Frontal cortex (tissue), 4 donors: ENCODE measurements at places on chromosomes 7 and 10. TPM values are rescaled to one million over a fixed set of nuclear protein-coding genes. Genes with fewer than 3 reads are reported as not detected.

The CALU gene
- 55.0 TPM for total RNA-seq

The MRPS17 gene
- total RNA-seq, result 33.4 TPM

The CNNM1 gene
- 2.4 TPM for total RNA-seq

DNA sequence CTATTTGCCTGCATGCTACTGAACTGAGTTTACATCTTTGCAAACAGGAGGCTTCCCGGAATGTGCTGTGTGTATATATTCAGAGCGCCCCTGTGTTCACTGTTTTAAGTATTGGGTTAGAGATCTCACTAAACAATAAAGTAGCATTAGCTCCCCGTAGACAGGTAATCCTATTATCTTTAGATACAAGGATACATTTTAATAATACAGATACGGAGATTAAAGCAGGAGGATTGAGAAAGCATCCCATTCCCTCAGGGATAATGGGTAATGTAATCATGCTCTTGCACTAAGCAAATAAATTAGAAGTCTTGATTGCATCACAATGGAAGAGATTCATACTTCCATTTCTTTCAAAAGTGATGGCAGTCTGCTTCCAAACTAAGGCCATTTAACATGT, 809.0 kb downstream of the NRG3 start:
- no peak for DNase-seq

The TDRD1 gene
- total RNA-seq, result 0.41 TPM

The CFAP58 gene
- total RNA-seq, result 1.2 TPM

The PDIA4 gene
- 68.9 TPM for total RNA-seq
